ENCODE measurements at places on chromosomes 16 and 17.

DNA sequence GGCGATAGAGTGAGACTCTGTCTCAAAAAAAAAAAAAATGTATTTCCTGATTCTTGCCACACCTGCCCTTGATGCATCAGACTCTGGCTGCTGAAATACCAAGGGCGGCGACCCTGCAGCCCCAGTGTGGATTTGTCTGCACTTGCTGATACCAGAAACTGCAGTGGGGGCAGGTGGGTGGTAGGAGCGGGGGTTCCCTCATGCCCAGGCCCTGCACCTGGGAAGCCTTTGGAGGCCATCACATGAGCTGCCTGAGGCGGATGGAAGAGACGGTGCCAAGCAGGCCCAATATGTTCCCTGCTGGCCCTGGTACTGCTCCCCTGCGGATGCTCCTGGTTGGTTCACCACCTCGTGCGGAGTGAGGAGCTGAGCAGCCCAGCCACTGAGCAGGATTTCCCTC lies 50.6 kb downstream of the MARF1 start:
- DNase-seq = peak; percentile 13

DNA sequence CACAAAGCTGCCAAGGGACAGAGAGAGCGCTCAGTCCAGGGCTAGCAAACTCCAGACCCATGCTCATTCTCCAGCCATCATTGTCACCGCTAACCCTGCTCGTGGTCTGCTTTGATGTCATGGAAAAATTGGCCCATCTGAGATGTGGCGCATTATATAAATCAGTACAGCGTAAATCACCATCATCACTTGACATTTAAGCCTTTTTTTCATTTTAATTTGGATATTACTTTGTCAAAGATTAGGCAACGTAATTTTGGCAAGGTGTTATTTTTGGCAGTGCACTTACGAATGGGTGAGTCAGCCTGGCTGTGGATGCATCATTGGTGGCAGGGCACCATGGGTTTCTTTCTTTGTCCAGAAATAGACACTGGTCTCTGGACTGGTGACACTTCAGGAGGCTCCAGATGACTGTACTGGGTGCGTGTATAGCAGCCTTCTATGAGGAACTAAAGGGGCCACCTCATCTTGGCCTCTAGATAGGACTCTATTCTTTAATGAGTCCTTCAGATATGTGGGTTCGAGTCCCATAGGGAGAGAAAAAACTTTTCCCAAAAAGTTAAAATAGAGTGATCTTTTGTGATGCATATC lies 166.3 kb downstream of the MSI2 start:
- no peak for DNase-seq

- no peak for DNase-seq
Measured at GRCh38 chr16:66905633-66906539, 12.8 kb downstream of the CDH16 start.

- no peak for DNase-seq
Measured at GRCh38 chr17:56699186-56699894, 105.8 kb downstream of the NOG start.

DNA sequence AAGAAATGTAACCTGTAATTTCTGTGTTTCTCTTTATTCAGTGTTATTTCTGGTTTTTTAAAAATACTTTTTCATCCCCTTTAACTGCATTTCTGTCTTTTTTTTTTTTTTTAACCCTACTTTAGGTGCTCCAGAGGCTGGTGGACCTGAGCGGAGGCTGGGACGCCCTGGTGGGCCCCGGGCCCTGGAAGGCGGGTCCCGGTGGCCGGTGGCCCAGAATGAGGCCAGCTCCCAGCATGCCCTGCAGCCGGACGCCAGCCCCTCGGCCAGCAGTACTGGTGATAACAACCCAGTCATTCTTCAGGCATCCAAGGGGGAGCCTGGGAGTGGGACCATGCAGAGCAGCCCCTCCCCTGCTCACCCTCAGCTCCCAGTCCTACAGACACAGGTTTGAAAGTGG lies 1.5 kb downstream of the SRCAP start:
- DNase-seq = no peak

DNA sequence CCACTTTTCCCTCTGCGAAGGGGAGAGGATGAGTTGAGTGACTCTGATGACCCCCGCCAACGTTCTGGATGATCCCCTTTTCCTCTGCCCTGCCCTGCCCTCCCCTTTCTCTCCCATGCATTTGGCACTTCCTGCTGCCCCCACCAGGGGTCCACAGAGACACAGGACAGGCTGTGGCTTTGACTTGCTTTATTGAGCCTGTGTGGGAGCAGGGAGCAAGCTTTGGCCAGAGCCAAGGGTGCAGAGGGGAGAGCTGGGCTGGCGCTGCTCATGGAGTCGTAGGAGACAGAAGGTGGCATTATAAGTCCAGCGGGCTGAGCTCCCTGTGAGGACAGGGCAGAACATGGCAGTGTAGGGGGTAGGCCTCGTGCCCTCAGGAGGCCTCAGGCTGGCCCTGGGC lies 1.6 kb downstream of the PPY start:
- DNase-seq = no peak

DNA sequence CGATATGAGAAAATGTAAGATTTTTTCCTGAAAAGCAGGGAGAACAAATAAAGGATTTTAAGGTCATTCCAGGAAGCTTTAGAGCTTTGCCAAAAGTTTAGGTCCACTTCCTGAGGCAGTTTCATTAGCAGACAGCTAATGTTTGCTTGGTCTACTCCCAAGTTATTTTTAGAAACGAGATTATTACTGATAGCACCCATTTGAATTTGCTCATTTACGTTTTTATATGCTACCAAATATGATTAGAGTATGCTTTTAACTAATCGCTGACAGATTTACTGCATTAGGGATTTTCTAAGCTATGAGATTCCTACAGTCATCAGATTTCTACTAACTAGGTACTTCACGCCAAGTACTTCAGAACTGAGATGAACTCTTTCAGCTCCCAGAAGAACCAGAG lies 98.1 kb downstream of the WNT3 start:
- no peak for DNase-seq

GRCh38 chr16:84109598-84110335 lies 7.0 kb downstream of the MBTPS1 start:
- DNase-seq = no peak

GRCh38 chr17:73641826-73642600 lies 2.2 kb downstream of the SDK2 start:
- DNase-seq = no peak

DNA sequence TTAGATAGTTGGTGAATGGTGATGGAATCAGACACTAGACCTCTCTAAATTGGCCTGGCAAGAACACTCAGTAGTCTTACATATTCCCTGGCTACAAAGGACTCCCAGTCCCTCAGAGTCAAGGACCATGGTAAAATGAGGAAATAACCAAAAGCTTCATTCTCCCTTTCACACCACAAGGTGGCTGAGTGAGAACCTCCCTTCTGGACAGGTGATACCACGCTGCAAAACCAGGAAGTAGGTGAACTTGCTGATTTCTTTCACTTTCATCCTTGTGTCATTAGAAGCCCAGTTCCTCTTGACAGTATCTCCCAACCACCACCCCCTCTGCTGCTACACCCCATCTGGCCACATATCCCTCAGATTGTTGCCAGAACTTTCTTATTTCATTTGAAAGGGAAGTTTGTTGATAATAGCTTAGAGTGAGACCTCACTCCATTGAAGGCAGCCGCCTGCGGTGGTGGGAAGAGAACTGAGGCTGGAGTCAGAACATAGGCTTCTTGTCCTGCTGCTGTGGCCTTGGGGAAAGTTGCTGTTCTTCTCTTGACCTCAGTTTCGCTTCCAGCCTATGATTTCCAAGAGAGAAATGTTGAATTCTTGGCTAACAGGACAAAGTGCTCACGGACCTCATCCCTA lies 290.6 kb upstream of the CCL2 start:
- DNase-seq = peak; percentile 18

GRCh38 chr16:84785843-84786581 lies 33.8 kb upstream of the CRISPLD2 start:
- no peak for DNase-seq

GRCh38 chr16:1097800-1098199 lies 1.8 kb upstream of the C1QTNF8 start:
- no peak for DNase-seq

DNA sequence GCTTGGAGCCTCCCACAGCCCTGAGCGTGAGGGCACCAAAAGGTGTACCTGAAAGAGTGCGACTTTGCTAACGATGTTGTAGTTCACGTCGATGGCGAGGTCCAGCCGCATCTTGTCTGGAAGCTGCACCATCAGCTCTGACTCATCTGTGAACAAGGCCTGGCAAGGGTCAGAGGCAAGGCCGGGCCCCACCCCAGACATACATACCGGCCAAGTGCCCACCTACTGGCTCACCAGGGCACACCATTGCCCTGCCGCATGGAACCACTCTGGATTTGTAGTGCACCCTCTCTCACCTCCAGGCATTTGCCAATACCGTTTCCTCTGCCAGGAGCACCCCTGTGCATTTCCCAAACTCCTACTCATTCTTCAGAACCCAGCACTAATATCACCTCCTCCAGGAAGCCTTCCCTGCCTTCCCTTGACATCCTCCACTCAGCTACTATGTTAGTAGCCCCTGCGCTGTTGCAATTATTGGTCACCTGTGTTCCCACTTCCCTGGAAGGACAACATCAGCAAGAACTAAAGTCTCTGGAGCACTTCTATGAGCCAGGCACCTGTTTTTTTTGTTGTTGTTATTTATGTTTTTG lies 69.4 kb downstream of the CNGB1 start:
- no peak for DNase-seq

DNA sequence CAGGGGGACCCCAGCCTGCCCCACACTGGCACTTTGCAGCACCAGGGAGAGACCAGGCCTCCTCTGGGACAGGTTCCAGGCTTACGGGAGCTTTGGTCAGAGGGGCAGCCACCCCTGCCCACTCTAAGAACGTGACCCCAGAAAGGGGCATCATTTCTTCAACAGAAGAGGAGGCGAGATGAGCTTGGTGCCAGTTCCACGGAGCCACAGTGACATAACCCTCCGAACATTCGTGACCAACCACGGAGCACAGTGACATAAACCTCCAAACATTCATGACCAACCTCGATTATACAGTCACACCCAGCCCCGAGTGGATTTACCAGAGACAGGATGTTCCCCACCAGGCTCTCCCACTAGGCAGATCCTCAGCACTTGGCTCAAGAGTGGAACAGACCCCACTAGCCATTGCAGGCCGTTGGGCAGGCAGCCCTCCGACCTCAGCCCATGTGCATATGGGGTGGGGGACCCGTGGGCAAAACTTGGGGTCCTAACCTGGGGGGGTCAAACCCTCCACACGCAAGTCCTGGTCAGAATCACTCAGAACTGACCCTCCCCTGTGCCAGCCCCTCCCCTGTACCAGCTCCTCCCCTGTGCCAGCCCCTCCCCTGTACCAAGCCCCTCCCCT lies 112.9 kb downstream of the METRNL start:
- DNase-seq = no peak

DNA sequence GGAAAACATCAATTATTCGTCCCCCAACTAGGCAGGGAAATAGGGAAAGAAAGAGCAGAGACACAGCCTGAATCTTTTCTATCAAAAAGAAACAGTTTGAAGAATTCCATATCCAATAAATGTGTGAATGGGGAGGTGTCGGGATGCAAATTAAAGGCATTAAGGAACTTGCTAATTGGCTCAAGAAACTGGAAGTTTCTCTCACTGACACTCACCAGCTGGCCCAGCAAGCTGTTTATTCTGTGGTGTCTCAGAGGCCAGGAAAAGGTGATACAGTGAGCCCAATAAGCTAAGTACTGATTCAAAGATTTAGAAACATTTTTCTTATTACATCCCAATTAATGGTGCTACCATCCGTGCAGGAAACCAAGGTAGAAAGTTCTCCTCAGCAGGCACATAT lies 104.4 kb upstream of the CLEC3A start:
- no peak for DNase-seq

DNA sequence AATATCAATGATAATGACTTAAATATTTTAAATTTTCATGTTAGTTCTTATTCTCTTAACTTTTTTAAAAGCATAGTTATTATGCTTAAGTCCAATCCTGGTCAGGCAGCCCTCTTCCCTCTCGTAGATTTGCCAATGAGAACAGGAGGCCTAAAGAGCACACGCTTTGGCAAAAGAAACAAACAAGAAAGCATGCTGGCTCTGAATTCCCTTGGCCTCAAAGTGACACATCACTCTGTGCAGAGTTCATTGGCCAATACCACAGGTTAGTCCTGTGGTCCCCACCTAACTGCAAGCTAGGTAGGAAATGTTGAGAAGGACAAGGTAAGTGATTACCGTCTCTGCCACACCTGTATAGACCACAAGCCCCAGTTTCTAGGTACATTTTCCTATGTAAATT lies 61.5 kb downstream of the MYO1D start:
- DNase-seq = no peak

- DNase-seq = no peak
Measured at GRCh38 chr16:17251496-17251895, 219.3 kb downstream of the XYLT1 start.

GRCh38 chr17:34261568-34262337 lies 6.7 kb downstream of the CCL2 start:
- no peak for DNase-seq

DNA sequence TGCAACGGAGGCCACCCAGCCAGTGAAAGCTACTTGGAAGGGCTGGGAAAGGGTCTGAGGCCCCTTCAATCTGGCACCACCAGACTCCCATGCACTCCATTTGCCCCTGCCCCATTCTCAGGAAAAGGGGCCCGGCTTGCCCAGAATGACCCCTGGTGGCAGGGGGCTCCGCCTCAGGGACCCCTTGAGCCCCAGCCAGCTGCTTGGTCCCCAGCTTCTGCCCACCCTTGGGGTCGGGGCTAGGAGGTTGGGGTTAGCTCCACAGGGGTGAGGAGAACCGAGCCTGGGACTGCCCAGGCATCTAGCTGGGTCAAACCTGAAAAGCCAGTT lies 1.3 kb downstream of the RHBDF1 start:
- DNase-seq = no peak

DNA sequence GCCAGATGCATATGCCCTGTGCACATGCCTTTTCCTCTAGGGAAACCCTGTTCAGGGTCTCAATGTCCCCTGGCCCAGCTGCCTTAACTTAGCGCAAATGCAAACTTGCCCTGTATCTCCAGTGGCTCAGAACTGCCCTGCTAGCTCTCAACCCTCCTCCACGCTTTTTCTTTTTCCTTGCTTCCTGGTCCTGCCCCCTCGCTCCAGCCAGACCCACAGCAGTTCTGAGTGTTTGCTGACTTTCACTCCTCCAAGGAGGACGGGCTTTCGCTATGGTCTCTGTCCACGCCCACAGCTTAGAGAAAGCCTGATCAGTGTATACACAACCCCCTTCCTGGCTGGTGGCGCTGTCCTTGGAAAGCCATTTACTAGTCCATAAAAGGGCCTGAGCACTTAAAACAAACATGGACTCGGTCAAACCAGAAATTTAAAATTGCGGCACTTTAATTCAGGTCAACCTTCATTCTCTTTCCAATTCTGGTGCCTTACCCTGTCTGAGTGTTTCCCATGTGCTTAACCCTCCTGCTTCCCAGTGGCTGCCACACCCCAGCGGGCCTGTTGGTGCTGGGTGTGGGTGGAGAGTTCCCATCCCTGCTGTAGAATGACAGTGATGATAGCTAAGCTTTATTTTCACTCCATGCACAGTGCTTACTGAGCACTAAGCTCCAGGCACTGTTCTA lies 15.6 kb upstream of the TMEM98 start:
- DNase-seq = no peak

GRCh38 chr17:64164596-64165285 lies 34.8 kb upstream of the ERN1 start:
- DNase-seq = no peak

- peak; percentile 91 for DNase-seq
Measured at GRCh38 chr17:38729886-38730525, at the start of gene CISD3. Gene CISD3, plus strand, starts transcription at chr17:38730341. Its CDS starts 18 bp downstream, at chr17:38730359.

GRCh38 chr16:7644811-7645210 lies 312.2 kb downstream of the RBFOX1 start:
- DNase-seq = no peak

Measured in immature natural killer cell (primary cell).